NCI-H1417 (cell line): ENCODE measurements at places on chromosomes 2 and 18.

GRCh38 chr2:8674420-8675009 lies 7.3 kb upstream of the ID2 start:
- no peak for DNase-seq

DNA sequence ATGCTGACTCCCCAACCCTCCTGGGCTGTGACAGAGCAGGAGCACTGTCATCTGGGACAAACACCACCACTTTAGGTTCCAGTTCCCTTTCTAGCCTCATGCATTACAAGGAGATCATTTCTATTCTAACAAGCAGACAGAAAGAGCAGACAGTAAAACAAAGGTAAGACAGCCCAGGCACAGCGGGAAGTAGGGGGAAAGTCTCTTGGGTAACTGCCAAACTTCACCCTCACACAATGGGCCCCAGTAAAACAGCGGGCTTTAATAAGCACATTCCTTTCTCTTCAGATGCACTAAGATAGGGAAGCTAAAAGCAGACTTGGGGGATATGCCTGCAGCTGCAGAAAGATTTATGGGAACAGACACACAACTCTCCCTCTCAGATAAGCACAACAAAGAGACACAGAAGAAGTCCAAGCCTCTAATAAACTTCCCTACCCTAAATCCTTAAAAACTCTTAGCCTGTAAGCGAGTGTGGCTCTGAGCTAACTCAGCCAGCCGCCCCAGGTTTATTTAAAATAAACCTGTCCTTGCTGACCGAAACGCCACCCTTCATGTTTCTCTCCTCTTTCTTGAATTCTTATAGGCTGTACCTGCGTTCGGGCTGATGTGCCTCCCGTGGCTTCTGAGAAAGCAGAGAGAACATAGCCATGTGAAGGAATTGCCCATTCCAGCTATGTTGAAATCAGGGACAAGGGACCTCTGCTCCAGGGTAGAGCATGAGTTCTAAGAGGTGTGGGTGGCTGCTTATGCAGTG lies 726.8 kb upstream of the DDX18 start:
- DNase-seq = peak; percentile 84

DNA sequence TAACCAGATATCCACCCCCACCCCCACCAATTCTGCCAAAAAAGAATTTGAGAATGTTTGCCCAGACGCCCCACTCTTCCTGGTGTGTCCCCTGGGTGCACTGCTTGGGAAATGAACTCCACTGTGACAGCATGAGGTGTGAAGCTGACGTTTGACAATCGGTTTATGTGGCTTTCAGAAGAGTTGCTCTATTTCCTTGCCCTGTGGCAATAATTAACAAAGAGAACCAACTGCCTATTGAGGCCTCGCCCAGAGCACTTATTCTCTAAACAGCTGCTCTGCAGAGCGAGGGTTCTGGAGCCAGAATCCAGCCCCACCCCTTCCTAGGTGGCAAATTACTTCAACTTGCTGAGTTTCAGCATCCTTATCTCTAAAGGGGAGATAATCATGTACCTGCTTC lies 115.8 kb upstream of the SIX3 start:
- peak; percentile 53 for DNase-seq

GRCh38 chr2:239662413-239663120 lies 261.7 kb upstream of the HDAC4 start:
- DNase-seq = no peak

- DNase-seq = no peak
Observed at GRCh38 chr2:9819551-9819950, 23.7 kb upstream of the TAF1B start.

GRCh38 chr2:151765760-151766410 lies 31.6 kb upstream of the NEB start:
- peak; percentile 72 for DNase-seq

GRCh38 chr2:236242057-236242495 lies 22.1 kb downstream of the ASB18 start:
- no peak for DNase-seq

- DNase-seq = no peak
Observed at GRCh38 chr2:241639385-241639784, 1.9 kb downstream of the ATG4B start.

GRCh38 chr18:10141559-10141958 lies 227.7 kb downstream of the VAPA start:
- DNase-seq = no peak

DNA sequence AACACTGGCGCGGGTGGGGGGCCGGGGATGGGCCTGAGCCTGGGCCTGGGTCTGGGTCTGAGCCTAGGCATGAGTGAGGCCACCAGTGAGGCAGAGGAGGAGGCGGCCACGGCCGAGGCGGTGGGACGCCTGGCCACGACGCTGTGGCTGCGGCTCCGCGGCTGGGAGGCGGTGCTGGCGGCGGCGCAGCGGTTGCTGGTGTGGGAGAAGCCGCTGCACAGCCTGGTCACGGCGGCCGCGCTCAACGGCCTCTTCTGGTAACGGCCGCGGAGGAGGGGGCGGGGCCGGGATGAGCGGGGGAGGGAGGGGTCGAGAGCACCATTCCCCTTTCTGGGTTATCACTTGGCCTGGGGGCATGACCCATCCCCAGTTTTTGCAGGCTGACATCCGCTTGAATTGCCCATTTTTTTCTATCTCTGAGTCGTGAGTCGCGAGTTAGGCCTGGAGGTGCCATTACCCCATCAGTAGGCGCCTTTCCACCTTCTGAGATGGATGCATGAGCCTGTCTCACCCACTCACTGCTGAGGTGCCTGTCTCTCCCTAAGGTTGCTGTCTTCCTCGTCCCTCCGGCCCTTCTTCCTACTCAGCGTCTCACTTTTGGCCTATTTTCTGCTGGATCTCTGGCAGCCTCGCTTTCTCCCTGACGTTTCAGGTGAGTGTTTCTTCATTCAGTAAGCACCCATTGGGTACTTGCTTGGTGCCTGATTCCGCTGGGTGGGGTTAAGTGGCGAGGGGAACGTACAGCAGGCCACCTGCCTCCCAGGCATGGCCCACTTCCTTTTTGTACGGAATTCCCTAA lies 501 bp downstream of the RETREG2 start:
- DNase-seq = no peak

DNA sequence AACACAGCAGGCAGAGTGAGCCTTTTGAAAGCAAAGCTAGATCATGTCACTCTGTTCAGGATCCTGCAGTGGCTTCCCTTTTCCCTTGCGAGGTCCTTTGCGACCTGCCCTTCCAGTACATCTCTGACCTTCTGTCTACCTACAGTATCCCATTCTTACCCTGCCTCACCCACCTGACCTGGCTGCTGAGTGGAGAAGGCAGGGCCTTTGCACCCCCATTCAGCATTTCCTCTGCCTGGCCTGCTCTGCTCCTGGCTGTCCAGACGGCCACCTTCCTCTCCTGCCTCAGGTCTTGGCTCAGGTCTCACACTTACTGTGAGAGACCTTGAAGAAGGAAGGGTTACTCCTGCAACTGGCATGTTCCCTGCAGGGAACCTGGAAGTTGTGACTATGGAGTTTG lies 77.4 kb downstream of the MAPRE2 start:
- no peak for DNase-seq

GRCh38 chr2:134290358-134290757 lies 36.5 kb downstream of the MGAT5 start:
- DNase-seq = no peak

- no peak for DNase-seq
Observed at GRCh38 chr2:16972276-16972675, 306.6 kb upstream of the CYRIA start.

DNA sequence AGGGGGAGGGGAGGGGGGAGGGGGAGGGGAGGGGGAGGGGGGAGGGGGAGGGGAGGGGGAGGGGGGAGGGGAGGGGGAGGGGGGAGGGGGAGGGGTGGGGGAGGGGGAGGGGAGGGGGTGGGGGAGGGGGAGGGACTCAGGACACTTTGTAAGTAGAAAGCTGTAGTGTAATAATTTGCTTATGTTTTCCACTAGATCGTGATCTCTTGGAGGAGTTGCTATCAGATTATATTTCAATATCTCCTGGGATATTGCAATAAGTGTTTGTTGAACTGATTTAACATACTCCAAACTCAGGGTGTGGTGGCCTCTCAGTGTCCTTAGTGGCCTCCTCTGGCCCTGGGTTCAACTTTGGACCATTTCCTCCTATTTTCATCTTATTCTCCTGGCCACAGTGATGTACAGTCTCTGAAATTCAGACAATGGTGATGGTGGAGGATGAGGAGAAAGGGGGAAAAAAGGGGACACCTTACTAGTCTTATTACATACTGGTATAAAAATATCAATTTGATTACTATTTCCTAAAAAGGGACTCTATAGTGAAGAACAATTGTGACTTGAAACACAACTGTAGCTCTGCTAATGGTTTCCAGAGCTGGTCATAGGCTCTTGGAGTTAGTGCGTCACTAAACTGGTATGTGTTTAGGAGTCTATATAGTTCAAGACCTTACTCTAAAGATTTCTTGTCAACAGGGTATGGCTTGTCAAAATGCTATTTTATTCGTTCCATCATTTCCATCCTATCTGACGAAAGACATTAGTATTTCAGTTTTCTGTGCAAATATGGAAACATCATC lies 89.6 kb downstream of the DDX1 start:
- DNase-seq = no peak

DNA sequence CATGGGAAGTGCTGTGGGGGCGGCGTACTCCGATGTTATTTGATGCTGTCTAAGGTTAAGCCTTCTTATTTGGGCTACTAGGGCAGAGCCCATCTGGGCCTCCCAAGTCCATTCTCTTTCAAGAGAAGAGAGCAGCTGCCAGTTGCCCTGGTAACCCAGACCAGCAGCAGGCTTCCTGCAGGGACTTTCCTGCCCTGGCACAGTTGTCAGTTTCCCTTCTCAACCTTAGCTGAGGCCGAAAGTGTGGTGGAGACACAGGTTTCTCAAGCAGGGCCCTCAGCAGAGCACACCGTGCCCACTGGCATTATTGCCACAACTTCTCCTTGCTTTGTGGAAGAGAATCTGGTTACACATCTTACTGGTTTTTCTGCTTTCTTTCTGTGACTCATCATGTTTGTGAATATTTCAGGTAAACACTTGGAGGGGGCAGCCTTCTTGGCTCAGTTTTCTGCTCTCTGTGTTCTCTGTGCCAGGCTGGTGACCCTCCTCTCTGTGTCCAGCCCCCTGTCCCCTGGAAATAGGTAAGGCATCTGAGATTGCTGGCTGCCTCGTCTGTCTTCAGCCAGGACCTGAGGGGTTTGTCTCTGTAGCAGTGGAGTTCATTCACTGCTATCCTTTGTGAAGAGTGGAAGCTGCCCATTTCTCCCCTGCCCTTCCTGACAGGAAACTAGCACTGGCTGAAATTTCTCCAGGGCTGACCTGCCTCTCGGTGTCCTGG lies 111.0 kb downstream of the B3GNT2 start:
- peak; percentile 87 for DNase-seq

DNA sequence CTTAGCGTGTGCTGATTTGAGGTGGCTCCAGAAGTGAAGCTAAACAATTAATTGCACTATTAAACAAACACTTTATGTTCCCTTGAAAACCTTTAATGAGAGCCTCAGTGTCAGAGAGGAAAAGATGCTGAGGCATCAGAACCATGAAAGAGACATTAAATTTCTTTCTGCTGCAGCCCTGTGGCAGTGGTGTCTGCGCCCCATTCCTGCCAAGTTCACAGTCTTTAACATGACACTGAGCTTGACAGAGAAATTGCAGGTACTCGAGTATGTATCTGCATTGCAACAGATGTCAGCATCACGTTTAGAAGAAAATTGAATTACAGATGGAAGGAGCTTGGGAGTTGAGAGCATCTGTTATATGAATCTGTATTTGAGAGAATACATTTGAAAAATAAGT lies 111.3 kb upstream of the CREB1 start:
- no peak for DNase-seq
